GM03348 (cell line): ENCODE measurements at places on chromosomes 6 and 20.

DNA sequence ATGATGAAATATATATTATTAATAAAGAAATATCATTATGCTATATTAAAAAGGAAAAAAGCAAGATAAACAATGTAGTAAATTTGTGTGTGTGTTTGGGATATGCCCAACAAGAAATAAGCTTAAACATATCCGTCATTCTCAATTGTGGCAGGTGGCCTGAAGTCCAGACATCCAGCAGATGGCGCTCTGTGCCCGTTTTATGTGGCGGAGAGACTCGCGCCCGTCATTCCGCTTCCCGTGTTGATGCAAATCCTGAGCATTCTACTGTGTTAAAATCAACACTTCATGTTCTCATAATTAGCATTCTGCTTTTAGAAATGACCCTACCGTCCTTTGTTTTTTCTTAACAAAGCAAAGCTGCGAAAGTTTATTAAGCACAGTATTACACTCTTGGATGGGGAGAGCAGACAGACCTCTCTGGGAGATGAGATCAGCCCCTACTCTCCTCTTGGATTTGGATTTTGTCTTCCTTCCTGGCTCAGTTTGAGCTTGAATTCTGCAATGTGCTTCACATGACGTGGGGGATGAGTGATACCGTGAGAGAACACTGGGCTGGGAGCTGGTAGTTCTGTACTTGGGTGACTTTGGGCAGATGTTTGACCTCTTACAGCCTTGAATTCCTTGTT lies 125.8 kb downstream of the MCHR2 start:
- peak; percentile 72 for DNase-seq

DNA sequence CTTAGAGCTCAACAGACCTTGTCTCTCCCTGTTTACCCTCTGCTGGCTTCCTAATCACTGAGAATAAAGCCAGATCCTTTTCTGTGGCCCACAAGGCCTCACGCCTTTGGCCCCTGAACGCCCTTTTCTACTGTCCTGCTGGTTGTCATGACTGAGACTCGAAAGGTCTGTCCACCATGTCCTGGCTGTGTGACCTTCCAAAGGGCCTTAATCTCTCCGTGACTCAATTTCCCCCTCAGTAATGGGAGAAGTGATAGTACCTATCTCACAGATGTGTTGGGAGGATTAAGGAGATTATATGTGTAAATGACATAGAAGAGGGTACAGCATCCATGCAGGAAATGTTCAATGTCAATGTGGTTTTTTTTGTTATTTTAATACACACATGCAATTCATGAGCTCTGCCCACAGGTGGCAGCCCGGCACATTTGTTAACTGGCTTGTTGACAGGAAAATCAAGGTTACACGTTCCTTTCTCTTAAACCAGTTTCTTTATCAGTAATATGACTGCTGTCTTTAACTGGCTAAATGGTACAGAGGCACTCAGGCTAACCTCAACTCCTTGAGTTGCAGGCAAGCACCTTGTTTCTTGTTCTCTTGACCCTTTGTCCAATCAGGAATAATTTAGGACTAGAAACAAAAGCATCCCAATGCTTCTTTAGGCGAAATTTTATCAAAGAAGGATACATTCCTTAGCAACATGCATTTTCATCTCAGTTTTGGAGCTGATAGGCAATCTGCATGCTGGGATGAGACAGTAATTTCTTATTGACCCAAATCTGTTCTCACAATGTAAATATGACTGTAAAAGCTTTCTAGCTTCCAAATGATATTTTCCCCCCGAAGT lies 16.6 kb downstream of the SLC22A1 start:
- peak; percentile 73 for DNase-seq

GRCh38 chr6:82597201-82597600 lies 233.6 kb downstream of the TPBG start:
- no peak for DNase-seq

- DNase-seq, result no peak
Measured at GRCh38 chr6:52910091-52910490, 593 bp upstream of the GSTA3 start.

GRCh38 chr6:148955441-148955840 lies 208.6 kb downstream of the UST start:
- DNase-seq, result no peak

GRCh38 chr20:14800707-14801425 lies 463.5 kb upstream of the FLRT3 start:
- no peak for DNase-seq

GRCh38 chr6:29651413-29652197 lies 5.3 kb upstream of the MOG start:
- peak; percentile 63 for DNase-seq

DNA sequence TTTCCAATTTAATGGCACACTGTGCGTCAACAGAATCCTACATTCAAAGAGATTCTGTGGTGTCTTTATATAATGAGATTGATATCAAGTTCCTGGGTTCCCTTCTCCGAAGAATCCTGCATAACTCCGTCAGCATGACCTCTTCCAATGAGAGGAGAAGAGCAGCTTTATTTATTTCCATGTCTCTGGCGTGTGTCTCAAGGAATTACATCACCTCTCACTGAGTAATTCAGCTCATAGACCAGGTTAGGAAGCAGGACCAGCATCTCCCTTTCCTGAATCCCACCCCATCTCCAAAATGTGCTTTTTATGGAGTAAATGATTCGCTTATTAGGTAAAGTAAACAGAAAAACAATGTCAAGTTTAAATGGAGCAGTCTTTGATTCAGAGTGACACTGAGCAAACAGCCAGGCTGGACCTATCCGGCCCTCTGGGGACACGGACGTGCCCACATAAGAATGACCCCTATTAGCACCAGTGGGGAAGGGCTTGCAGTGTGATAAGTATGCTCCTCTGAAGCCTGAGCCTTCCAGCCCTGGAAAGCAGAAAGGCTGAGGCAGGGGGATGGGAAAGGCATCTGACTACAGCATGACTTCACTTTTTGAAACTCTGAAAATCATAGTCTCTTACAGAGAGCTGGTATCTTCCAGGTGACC lies 165.2 kb downstream of the CLIC5 start:
- DNase-seq, result no peak

DNA sequence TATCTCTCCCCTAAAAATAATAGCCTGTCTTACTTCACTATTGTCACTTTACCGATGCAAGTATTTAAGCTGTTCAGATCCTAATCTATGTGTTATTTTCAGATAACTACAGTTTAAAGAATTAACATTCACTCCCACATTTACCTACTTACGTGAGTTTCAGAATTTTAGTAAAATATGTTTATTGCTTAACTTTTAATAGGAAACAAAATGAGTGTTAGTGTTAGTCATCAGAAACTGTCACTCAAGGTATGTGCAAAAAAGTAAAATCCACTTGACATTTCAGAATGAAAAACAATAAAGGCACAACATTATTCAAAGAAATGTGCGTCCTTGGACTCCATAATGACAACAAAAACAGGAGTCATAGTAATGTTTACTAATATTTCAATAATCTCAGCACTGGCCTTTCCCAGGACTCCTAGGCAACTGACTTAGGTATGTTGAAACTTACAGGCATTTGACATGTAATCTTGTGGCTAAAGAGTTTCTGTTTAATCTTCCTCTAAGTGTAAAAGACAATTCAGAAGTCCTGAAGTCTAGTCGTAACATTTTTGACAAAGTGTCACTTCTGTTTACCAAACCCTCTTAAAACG lies 4.5 kb downstream of the ATXN1 start:
- DNase-seq, result no peak

DNA sequence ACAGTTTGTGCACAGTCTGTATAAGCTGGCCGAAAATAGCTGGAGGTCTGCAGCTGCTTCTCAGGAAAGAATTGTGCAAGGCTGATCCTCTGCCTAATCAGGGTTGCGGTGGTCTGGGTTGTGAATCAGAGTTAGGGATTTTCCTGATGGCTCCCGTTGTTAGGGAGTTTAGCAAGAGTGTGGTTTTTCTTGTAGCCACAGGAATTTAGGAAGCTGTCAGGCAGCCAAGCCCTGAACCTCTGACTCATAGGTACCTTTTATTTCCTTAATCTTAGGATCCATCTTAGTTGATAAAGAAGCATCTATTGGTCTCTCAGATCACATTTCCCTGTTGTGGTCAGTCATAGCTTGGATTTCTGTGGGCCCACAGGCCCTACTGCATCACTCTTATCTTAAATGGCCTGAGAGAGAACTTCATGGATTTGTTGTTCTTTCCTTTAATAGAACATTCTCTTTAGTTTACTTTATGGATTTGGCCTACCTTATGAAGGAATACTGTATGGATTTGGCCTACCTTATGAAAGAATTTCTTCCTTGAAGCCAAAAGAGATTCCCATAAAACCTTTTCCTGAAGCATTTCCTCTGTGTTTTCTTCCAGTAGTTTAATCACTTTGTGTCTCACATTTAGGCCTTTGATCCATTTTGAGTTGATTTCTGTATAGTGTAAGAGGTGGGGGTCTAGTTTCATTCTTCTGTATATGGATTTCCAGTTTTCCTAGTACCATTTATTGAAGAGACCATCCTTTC lies 10.3 kb downstream of the KIF25 start:
- DNase-seq, result peak; percentile 90

GRCh38 chr6:113458368-113459010 lies 398.7 kb upstream of the MARCKS start:
- DNase-seq, result no peak

- DNase-seq, result no peak
Measured at GRCh38 chr6:128149796-128150195, 248.9 kb upstream of the THEMIS start.

DNA sequence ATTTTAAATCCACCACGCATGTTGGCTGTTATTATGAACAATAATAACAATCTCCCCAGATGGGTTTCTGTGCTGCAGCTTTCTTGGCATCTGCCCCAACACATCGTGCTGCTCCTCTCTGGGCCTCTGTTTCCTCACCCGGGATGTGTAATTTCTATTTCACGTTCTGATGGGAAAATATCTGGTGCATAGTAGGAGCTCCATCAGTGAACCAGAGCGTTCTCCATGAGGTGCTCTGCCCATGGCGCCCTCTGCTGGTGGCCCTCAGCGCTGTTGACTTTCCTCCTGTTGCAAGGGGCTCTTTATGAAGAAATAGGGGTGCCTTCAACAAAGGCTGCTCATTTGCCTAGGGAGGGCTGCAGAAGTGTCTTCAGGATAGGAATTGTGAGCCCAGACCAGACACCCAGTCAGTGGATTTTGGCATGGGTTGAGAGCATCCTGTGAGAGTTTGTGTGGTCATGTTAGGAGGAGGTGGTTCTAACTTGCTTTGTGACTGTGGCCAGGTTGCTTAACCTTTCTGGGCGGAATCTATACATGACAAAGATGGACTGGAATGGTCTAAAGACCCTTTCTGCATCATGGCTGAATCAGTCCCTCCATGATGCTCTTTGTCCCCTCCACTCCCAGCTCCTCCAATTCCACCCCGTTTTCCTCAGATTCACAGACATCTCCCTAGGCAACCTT lies 8.1 kb downstream of the SCRT2 start:
- peak; percentile 70 for DNase-seq

- DNase-seq, result peak; percentile 80
Measured at GRCh38 chr6:57242505-57242904, 20.4 kb upstream of the RAB23 start.

DNA sequence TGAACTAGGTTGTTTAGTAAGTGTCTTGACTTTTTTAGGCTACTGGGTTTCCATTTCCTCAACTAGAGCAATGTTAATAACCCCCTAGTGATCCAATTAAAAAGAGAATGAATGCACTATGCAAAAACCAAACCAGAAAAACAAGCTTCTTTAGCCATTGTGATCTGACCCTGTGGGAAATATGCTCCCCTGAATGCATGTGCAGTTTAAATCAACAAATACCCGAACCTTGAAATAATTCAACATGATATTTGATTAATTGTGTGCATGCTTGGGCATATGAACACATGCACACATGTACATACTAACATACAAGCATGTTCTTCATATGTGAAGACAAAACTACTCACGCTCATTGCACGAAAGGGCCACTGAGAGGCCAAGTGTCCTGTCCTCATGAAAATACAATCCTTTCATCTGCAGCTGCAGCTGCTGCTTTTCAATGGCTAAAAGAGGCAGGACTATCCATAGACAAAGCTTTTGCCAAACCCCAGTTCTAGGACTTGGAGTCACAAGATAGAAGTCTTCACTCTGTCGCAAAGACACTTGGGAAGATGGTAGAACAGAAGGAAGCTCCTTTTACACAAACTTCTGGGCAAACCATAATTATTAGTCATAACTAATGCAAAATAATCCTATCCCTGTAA lies 207.1 kb upstream of the POU3F2 start:
- DNase-seq, result no peak

DNA sequence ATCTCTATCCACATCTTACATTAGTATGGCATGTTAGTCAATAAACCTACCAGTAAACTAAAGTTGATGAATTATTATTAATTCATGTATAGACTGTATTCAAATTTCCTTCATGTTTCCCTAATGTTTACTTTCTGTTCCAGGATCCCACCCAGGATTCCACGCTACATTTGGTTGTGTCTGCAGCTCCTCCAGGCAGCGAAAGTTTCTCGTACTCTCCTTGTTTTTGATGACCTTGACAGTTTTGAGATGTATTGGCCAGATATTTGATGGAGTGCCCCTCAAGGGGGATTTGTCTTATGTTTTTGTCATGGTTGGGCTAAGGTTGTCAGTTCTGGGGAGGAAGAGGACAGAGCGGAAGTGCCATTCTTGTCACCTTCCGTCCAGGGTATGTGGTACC lies 445.2 kb upstream of the CDH4 start:
- no peak for DNase-seq

DNA sequence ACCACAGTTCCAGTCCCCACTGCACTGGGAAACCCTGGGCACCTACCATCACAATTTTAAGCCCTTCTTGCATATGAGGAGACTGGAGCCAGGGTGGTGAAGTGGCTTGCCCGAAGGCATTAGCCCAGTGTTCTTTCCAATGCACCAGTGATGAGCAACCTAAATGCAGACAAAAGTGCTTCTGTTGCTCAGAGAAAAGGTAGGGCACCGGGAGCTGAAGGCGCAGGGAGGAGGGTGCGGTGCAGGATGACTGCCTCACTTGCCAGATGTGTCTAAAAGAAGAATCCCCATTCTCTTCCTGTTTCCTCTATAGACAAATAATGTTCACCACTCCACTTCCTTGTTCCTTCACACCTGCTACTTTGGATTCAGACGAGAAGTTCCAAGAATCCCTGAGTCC lies 86.5 kb downstream of the QRSL1 start:
- no peak for DNase-seq

DNA sequence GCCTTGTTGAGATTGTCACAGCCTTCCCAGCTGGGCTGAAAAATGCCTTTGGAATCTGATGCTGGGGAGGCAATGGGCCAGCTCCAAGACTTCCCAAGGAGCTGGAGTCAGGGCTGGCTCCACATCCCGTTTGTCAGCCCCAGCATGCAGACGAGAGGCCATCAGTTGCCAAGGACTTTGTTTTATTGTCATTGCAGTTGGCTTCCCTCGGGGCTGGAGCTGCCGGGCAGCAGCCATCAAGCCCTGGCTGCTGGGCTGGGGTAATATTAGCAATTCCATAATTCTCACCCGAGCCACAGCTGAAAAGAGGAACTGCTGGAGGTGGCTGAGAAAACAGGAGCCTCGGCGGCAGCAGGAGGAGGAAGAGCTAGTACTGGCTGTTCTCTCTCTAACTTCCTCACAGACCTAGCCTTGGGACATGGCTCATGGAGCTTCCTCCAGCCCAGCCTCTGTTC lies 182.5 kb downstream of the CDC5L start:
- peak; percentile 80 for DNase-seq

GRCh38 chr6:110287462-110288341 lies 70.4 kb downstream of the METTL24 start:
- DNase-seq, result no peak
